Posterior vena cava (tissue), 2 donors: ENCODE measurements at places on chromosomes 11 and 22. TPM values are rescaled to one million over a fixed set of nuclear protein-coding genes. Genes with fewer than 3 reads are reported as not detected.

Gene FAM111B
- 0.48 TPM for total RNA-seq

Gene NAV2
- 69.2 TPM for total RNA-seq

Gene SAA2
- total RNA-seq = 41.4 TPM

Gene B4GALNT4
- 0.52 TPM for total RNA-seq

Gene ASRGL1
- total RNA-seq = 5.5 TPM

Gene RAG1
- 1.1 TPM for total RNA-seq

Gene APOL3
- total RNA-seq = 69.2 TPM

Gene CABP4
- total RNA-seq = 2.2 TPM

Gene ALG12
- 11.7 TPM for total RNA-seq

Gene ARVCF
- 20.1 TPM for total RNA-seq

Gene APOBEC3H
- not detected for total RNA-seq

Gene VWA5A
- 22.0 TPM for total RNA-seq

Gene TTC12
- 4.9 TPM for total RNA-seq

Gene CARNS1
- 1.4 TPM for total RNA-seq

Gene SHANK2
- 0.51 TPM for total RNA-seq

Gene MIAT
- total RNA-seq = 1.6 TPM

Gene TRPC6
- 2.7 TPM for total RNA-seq

Gene UBQLN3
- total RNA-seq = not detected

Gene TRPM5
- not detected for total RNA-seq

Gene GAL3ST3
- total RNA-seq = 1.2 TPM
